Stimulated activated CD8-positive, alpha-beta memory T cell treated with anti-CD3 and anti-CD28 coated beads, Interleukin-15, amount 100 ng/mL, for 4 hours (primary cell): ENCODE measurements at places on chromosomes 1 and 21.

DNA sequence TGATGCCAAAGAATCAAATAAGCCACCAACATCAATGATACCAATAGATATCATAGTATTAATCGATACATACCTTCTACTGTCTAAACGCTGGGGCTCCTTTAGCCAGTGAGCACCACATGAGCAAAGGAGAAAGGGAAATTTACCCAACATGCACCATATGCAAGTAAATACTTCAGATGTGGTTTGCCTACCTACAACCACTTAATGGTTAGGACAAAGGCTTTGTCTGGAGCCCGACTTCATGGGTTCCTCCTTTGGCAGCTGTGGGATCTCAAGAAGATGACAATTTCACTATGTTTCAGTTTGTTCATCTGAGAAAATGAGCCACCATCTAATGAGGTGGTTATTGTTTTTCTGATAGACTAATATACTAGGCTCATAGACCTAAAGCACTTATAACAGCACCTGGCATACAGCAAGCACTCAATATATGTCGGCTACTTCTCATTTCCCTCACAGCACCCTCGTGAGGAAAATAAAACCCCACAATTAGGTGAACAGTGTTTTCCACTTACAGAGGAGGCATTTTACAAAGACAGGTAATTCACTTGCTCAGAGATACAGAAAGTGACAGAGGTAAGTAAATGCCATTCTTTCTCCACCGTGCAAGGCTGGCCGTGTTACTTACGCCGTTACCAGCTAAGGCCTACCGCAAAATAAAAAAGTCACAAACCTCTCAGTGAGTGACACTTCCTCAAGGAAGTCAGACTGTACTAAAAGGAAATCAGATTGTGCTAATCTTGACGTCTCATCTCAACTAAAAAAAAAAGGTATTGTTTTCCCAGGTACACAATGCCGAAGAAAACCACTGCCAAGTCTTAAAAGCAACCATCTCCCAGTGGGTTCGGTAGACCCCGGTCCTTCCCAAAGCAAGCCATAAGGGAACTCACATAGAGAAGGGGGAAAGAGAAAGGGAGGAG is 1.6 kb downstream of the TTC13 start:
- peak; percentile 12 for DNase-seq

- no peak for DNase-seq
Measured at GRCh38 chr1:114668784-114669561, 876 bp downstream of the DENND2C start.

DNA sequence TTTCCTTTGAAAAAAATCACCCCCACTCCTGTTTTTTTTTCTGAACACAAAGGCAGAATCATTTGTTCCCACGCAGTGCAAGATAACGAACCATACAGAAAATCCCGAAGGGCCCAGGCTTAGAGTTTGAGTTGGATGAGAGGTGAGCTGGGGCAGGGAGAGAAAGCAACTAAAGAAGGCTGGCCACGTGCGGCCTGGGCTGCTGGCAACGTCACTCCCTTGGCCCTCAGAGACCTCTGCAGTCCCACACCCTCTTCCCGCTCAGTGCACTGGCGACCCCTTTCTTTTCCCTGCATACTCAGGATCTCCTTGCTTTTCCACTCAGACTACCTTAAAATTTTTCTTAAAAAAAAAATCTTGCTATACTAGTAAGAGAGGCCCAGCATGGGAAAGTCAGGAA is 28.2 kb upstream of the CRNN start:
- DNase-seq, result no peak

GRCh38 chr1:44413740-44414139 is 8.7 kb downstream of the RNF220 start:
- DNase-seq, result no peak

DNA sequence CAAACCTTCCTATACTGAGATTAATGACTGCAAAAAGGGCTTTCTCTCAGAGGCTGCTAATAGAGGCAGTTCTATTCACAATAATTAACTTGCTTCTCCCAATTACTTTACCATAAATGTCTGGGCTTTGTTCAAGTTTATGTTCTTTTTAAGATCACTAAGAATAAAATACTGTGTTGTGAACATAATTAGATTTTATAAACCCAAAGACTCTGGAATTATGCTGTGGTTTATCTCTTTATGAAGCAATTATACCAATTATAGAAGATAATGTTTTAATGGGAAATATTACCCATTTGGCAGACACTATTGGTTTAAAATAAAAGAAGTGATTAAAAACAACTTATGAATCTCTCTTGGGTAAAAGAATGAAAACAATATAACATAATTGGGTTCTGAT is 43.5 kb upstream of the IL12RB2 start:
- no peak for DNase-seq
